ENCODE measurements at places on chromosomes 11 and 22. TPM values are rescaled to one million over a fixed set of nuclear protein-coding genes. Genes with fewer than 3 reads are reported as not detected.

The SAA1 gene
- not detected for total RNA-seq

The UBQLNL gene
- 0.08 TPM for total RNA-seq

The ZC3H7B gene
- 39.3 TPM for total RNA-seq

The CD6 gene
- total RNA-seq, result not detected

The NRIP3 gene
- 3.7 TPM for total RNA-seq

The BRSK2 gene
- 0.23 TPM for total RNA-seq

The DLG2 gene
- 0.45 TPM for total RNA-seq

The NAGA gene
- 38.3 TPM for total RNA-seq

The ARHGAP42 gene
- total RNA-seq, result 5.9 TPM

The CRYBA4 gene
- not detected for total RNA-seq

The GCAT gene
- total RNA-seq, result 12.1 TPM

The NFAM1 gene
- total RNA-seq, result not detected

The NXPE2 gene
- total RNA-seq, result not detected

The OSBP2 gene
- 0.45 TPM for total RNA-seq

The HEPHL1 gene
- total RNA-seq, result 0.30 TPM

The SLCO2B1 gene
- total RNA-seq, result under 0.01 TPM

The MS4A6A gene
- total RNA-seq, result not detected

The ANO3 gene
- 0.23 TPM for total RNA-seq

The OR51B4 gene
- total RNA-seq, result not detected

The FXYD6 gene
- total RNA-seq, result not detected

The LYVE1 gene
- total RNA-seq, result 0.23 TPM

The FBXO3 gene
- total RNA-seq, result 30.1 TPM

The VPREB1 gene
- total RNA-seq, result not detected

The PATE4 gene
- total RNA-seq, result not detected

The KREMEN1 gene
- total RNA-seq, result 8.8 TPM

The TREH gene
- 0.08 TPM for total RNA-seq

The LRRC32 gene
- 65.6 TPM for total RNA-seq

The TMEM45B gene
- not detected for total RNA-seq

The CCDC89 gene
- total RNA-seq, result 2.6 TPM

The TEX54 gene
- total RNA-seq, result not detected

The LRRC75B gene
- 2.6 TPM for total RNA-seq

The RFPL2 gene
- not detected for total RNA-seq

The TRAPPC4 gene
- 129 TPM for total RNA-seq

The SLC17A6 gene
- not detected for total RNA-seq

The CRYBB3 gene
- not detected for total RNA-seq

The DEFB131B gene
- total RNA-seq, result not detected

The CHCHD10 gene
- total RNA-seq, result 3.4 TPM

The PAX6 gene
- not detected for total RNA-seq

The ZC3H12C gene
- 11.3 TPM for total RNA-seq

The OR4A16 gene
- not detected for total RNA-seq

The SCUBE1 gene
- total RNA-seq, result not detected

The MFRP gene
- total RNA-seq, result not detected

The OR8G1 gene
- not detected for total RNA-seq

The ZMAT5 gene
- total RNA-seq, result 9.6 TPM

The PKNOX2 gene
- total RNA-seq, result 1.4 TPM

Measured in smooth muscle cell of the coronary artery (primary cell).